ENCODE measurements at places on chromosomes 3 and 15. TPM values are rescaled to one million over a fixed set of nuclear protein-coding genes. Genes with fewer than 3 reads are reported as not detected.

- DNase-seq = peak; percentile 9
Measured at GRCh38 chr15:38602910-38603670, 38.5 kb upstream of the RASGRP1 start.

- no peak for DNase-seq
Measured at GRCh38 chr15:60373327-60373726, 24.5 kb downstream of the ANXA2 start.

CYP8B1 gene
- not detected for polyA plus RNA-seq

- DNase-seq = no peak
Measured at GRCh38 chr15:68679961-68680371, 101.2 kb downstream of the CORO2B start.

FRMD4B gene
- polyA plus RNA-seq = 13.3 TPM

LRTM1 gene
- polyA plus RNA-seq = 67.5 TPM

DNA sequence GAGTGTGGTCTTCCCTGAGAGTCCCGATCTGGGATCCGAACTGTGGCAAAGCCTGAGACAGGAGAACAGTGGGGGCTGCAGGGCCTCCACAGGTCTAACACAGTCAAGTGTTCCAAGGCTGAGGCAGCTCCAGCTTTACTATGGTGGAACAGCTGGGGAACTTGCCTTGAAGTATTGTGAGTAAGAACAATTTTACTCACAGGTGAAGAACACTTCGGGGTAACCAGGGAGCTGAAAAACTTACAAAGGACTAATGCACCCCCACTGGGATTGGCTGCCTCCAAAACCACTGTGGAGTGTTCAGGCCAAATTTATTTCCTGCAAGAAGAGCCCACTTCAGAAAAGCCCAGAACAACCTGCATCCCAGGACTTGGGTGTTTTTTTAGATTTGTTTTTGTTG lies 25.4 kb downstream of the ZIC4 start:
- DNase-seq = no peak

GRCh38 chr3:70400194-70400593 lies 87.8 kb upstream of the MDFIC2 start:
- no peak for DNase-seq

GRCh38 chr3:186281176-186281575 lies 80.9 kb downstream of the DGKG start:
- DNase-seq = no peak

DNA sequence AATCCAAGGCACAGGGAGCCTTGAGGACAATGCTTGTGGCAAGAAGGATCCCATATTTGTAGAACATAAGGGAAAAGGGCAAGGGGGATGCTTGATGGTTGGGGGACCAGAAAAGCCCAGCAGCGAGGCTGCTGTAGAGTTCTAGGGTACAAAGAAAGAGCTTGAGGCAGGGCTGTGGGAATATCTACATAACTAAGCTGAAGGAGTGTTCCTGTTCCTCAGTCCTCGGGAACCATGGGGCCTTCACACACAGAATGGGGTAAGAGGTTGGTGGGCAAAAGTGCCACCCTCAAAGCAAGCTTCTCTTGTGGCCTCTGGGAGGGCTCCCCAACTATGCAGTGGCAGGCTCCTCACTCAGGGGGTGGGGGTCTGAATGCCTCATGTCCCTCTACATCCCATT lies 6.5 kb upstream of the FRMD4B start:
- no peak for DNase-seq

- DNase-seq = peak; percentile 86
Measured at GRCh38 chr3:12662593-12663400, 1.1 kb downstream of the RAF1 start.

GRCh38 chr3:31932990-31933389 lies 48.1 kb downstream of the OSBPL10 start:
- DNase-seq = no peak

MAP4 gene
- 338 TPM for polyA plus RNA-seq

GRCh38 chr3:162938083-162938482 lies 1441.5 kb downstream of the OTOL1 start:
- DNase-seq = no peak

JMJD7 gene
- polyA plus RNA-seq = 6.6 TPM

DNA sequence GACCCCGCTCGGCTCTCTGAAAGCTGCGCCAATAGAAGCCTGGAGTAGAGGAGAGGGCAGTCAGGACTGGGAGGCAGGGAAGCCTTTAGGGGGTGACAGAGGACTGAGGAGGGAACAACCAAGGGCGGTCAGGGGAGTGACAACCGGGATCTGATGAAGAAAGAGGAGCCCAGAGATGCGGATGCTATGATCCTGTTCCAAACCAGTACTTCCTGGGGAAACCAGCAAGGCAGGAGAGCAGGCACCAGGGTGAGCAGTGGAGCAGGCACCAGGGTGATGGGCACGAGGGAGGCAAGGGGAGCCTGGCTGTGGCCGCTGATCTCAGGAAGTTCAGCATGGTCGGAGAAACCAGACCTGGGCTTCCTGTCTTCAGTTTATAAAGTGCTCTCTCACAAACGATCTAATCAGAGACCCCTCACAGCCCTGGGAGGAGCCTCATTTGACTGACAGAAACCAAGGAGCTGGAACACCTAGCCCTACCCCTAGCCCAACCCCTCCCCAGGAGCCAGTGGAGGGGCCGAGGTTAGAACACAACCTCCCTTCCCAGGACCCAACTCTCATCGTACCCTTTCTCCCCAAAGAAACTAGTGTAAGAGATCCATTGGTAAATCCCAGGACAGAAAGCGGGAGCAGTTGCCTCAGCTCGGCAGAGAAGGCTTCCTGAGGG lies 34.9 kb downstream of the CCDC33 start:
- DNase-seq = no peak

HYAL2 gene
- 32.6 TPM for polyA plus RNA-seq

DNA sequence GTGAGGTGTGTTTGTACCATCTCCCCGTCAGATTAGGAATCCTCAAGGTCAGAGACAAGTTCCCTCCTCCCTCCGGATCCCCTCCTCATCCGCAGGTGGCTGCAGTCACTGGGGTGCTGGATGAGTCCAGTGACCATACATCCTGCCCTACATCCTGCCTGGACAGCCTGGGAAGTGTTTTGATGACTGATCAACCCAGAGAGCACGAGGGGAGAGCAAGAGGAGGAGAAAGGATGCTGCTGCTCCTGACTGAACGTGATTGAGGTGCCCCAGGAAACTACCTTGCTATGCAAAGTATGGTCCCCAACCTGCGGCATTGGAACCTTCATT lies 65.1 kb downstream of the SLC12A8 start:
- no peak for DNase-seq

DNA sequence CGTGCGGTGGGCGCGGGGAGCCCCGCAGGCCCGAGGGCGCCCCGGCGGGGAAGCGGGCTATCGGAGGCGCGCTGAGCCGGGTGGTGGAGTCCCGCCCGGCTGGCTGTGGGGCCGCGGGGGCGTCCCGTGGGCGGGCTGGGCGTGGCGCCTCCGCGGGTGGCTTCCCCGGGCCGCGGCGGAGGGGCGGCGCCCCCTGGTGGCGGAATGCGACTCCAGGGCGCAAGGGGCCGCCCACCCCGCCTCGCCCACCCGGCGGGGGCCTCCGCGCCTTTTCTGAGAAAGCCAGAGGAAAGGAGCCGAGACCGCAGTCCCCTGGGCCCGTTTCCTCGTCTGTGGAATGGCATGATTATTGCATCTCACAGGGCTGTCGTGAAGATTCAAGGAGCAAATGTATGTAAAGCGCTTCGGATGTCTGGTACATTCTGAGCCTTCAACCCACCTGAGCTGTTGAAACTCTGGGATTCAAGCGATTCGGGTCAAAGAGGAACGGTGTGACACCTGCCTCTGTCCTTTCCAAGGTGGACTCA lies 31.9 kb upstream of the RAB6B start:
- peak; percentile 38 for DNase-seq

GRCh38 chr3:27666708-27667107 lies 55.4 kb downstream of the EOMES start:
- DNase-seq = peak; percentile 73

PIGB gene
- polyA plus RNA-seq = 6.3 TPM

- DNase-seq = peak; percentile 72
Measured at GRCh38 chr15:39273717-39274411, 307.0 kb upstream of the THBS1 start.

DNA sequence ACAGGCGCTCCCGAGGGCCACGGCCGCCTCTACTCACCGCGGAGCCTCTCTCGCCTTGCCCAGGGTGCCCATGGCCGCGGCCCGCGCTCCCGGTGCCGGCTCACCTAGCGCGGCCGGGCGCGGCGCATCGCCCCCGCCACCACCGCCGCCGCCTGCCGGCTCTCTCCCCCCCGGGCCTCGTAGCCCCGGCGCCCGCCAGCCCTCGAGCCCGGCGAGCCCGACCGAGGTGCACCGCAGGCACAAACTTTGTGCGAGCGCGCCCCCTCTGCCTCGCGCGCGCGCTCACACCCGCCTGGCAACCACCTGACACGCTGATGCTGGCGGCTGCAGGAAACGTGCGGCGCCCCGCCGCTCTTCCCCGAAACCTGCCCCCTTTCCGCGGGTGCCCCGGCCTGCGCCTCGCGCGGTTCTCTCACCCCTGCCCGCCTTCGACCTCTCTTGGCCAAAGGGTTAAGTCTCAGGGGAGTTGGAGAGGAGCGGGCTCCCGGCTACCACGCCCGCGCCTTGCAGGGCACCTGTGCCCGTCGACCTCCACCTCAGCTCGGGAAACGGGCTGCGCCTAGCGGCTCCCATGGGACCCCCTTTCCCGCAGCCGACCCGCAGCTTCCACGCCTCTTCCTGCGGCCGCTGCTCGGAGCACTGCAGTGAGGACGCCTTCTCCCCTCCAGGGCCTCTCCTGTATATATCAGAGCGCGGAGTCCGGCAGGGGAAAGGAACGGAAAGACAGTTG lies at the start of gene RASGRP1:
TSS of gene RASGRP1 (minus strand) at position 258 of the 730 bp plus-strand sequence. CDS start at position 72, 186 bp downstream.
- DNase-seq = peak; percentile 73

DNA sequence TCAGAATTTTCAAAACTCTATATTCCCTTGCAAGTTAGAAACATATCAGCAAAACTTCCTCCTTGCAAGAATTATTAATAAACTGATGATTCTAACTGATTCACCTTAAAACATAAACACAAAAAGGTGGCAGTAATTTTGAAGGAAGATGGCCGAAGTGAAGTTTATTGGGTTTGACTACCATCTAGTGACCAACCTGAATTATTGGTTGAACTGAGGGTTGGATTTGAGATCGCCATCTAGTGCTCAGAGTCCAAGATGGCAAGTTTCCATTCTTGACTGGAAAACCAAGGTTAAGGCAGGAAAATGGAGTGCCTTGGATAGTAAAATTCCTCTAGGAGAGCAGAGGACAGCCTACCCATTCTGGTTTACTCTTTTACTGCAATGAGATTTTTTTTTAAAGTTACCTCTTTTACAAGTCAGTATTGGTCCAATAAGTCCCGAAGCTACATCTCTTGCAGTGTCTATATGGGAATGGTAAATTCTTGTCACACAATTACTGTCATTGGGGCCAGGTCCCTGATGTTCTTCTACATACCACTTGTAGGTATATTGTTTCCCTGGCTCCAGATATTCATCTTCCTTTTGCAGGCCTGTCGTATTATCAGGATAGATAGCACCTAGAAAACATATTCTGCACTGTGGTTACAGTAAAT lies 51.6 kb upstream of the CP start:
- peak; percentile 80 for DNase-seq

DNA sequence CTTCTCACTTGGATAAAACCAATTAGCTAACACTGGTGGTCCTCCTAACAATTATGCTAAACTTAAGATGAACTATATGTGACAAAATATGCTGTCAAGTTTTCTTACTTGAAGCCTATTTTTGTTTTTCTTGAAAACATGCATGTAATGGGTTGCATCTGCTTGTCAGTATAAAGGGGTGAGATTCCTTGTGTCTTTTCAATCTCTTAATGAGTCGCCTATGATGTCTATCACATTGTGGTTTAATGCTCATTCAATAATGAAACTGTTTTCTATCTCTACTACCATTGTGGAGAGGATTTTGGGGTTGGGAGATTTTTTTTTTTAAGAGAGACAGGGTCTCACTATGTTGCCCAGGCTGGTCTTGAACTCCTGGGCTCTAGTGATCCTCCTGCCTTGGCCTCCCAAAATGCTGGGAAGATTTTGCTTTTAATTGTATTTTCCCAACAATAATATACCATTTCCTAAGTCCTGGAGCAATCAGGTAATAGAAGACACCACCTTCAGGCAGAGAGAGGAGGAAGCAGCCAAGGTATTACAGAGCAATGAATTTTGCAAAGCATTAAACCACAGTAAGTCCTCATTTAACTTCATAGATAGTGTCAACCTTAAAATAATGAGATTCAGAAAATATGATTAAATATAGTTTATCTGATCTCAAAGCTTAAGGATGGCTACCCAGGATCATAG lies 17.4 kb upstream of the TRMT10C start:
- no peak for DNase-seq

DNA sequence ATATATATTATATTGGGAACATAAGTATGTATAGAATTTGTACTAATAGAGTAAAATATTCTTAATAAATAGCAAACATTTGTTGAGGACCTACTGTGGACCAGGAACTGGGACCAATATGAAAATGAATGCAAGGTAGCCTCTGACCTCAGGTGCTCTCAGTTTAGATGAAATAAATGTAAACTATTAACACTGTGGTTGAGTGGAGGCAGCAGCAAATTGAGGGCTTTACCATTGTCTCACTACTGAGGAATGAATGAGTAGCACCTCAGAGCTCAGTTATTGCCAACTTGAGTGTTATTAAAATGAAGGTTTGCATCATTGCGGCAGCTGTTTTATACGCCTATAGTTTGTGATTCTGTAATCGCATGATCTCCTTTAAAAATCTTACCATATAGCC lies 90.9 kb upstream of the CGNL1 start:
- no peak for DNase-seq

GRCh38 chr3:31724651-31725050 lies 191.9 kb downstream of the STT3B start:
- DNase-seq = no peak

MFGE8 gene
- polyA plus RNA-seq = 148 TPM

CCR3 gene
- 0.10 TPM for polyA plus RNA-seq

DNA sequence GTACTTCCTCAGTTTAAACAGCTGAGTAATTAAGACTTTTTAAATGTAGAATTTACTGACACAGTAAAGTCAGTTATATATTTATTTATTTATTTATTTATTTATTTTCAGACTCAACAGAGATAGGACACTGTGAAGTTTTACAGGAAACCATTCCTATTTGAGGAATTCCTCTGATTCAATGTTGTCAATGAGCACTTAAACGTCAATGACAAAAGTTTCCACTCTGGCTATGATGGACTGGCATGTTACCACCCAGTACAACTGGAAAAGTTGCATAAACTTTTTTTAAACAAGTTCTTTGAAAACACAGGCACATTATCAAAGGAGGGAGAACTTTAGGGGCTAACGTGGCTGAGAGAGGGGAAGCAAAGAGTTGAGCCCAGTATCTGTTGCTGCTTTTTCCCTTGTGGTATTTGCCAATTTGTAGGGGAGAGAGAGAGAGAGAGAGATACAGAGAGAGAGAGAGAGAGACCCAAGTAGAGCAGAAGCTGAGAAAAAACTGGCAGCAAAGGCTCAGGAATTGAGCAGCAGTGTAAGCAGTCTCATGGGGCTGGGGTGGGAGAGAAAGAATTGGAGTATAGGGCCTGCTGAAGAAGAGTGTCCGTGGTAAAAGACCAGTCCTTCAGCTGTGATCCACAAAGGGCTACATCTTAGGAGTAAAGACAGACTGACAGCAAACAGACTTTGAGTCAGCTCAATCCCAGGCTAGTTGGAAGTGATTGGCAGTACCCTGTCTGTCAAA lies 18.3 kb upstream of the ACTC1 start:
- DNase-seq = no peak

- DNase-seq = no peak
Measured at GRCh38 chr3:141375381-141376301, 7.3 kb downstream of the ZBTB38 start.
